ENCODE measurements at places on chromosomes 7 and 10.

- no peak for DNase-seq
Observed at GRCh38 chr7:77606562-77606961, 69.5 kb downstream of the PTPN12 start.

GRCh38 chr7:96691702-96692101 is 17.9 kb downstream of the SEM1 start:
- DNase-seq = no peak

DNA sequence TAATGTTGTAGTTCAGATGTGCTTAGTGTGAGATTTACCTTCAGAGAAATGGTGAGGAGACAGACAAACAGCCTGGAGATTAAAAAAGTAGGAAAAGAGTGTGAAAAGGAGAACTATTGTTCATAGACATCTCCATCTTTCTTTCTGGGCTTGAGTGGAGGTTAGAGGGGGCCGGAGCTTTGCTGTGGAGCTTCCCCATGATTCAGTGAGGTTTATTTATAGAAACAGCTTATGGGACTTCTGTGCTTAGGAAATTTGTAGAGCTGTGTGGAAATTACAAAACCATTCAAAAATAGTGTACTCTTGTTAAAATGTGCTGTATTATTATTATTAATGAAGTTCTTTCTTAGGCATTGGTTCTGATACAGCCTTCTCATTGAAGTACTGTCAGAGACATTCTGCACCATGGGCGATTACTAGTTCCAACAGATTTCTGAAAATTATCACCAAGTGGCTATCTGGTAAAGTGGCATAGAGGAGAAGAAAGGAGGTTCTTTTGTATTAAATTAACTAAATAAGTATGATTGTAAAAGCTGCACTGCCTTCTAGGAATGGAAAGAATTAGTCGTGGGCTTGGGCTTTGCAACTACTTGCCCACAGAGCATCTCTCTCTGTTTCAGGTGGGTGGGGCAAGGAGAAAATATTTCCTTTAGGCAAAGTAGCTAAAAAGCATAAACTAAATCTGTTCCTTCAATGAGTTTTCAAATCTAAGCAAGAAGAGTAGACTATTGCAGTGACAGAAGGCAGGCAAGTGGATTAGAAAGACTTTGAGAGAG is 8.7 kb upstream of the TCAF1 start:
- DNase-seq = no peak

- DNase-seq = no peak
Observed at GRCh38 chr7:140402178-140402835, 1.6 kb upstream of the RAB19 start.

DNA sequence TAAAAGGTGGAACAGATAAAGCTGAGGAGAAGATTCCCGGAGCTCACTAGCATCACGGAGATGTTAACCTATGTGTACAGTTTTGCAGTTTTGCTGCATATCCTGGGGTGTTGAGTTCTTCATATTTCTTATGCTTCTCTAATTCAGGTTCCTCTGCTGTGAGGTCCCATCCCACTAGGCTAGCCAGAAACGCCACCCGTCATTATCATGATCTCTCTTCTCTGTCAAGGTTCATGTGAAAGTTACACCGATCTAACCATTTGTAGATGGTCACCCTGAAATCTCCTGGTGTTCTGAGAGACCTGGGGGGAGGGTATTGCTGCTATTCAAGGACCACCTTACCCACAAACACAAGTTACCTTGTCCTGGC is 136.3 kb downstream of the CCDC71L start:
- no peak for DNase-seq

DNA sequence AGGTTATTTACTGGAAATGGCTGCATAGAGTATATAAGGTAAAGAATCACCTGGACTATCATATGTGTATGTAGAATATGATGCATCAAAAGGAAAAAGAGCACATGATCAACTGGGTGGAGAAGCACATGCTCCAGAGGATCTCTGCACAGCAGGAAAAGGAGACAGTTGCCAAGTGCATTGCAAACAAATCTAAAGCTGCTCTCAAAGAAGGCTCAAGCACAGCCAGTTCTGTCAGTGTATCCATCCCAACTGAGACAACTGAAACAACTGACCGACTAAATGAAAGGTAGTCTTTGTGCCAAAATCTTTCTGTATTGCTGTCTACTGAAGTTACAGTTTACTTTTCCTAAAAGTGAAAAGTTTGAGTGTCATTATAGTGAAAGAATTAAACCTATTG is 83.2 kb upstream of the SGCE start:
- DNase-seq = no peak

DNA sequence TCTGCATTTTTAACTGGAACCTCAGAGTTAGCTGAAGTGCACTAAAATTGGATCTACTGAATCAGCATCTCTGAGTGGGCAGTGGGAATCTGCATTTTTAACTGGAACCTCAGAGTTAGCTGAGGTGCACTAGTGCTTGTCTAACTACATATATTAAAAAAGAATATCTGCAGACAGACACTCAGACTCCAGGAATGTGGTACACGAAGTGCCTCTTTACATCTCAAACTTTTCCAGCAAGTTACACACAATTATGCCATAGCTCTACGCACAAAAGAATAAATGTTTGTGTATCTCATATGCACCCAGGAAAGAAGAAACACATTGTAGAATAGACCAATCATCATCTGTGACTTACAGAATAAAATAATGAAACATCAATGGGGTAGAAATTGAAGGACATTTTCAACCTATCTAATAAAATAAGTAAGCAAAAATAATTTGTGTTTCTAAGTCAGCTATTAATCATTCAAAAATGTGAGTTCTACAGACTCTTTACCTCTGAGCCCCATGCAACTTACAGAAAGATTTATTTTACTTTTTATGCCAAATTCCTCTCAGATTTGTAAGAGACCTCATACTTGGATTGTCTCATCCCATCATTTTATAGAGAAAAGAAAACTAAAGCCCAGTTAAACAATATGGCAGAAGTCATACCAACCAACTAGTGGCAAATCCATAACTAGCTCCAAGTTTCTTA is 28.3 kb downstream of the PPP1R3A start:
- DNase-seq = no peak

DNA sequence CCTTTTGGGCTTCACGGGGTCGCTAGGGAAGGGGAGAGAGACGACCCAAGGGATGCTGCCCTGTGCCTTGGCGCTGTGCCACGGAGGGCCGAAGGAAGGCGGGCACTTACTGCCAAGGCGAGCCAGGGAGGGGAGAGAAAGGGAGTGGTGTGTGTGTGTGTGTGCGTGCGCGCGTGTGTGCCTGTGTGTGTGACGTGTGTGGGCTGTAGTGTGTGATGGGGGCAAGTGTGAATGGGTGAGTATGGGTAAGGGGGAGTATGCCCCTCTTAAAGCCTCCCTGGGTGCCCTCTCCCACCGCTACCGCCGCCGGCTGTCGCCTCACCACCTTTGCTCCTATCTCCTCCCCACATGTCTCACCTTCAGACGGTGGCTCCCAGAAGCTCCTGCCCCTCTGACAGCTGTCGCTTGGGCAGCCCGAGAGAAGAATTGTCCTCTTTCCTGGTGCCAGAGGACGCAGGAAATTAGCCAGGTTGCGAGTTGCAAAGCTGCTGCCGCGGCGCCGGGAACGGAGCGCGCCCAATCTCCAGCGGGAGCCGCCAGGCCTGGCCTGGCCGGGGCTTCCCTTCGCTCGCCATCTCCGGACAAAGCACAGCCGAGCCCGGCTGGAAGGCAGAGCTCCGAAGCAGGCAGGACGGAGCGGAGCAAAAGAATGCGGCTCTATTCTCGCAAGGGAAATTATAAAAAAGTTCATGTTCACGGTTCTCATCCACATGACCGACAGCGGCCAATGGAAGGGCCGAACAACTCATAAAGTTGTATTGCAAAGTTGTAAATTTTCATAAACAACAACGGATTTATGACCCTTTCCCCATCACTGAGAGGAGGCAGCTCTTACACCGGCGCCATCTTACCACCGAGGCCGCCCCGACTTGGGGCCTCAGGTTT is at the start of gene HOXA3:
Gene HOXA3, minus strand, starts transcription at position 653 of the 885 bp plus-strand sequence. CDS start 41,943 bp downstream, outside the sequence.
- DNase-seq = no peak

DNA sequence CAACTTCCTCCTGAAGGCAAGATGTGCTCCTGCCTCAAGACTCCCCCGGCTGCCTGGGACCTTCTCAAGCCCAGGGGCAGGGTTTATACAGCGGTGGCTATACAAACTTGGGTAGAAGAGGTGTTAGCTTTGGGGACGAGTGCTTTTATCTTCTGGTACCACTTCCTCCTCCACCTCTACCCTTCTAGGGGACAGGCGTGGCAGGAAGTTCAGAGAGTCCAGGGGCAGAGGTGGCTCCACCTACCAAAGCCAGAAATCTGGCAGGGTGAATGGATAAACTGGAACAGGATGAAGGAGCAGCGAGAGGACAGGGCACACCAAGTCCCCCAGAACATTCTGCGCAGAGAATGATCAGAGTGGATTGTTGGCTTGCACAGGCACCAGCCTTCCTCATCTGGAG is 24.0 kb upstream of the TM9SF3 start:
- no peak for DNase-seq

DNA sequence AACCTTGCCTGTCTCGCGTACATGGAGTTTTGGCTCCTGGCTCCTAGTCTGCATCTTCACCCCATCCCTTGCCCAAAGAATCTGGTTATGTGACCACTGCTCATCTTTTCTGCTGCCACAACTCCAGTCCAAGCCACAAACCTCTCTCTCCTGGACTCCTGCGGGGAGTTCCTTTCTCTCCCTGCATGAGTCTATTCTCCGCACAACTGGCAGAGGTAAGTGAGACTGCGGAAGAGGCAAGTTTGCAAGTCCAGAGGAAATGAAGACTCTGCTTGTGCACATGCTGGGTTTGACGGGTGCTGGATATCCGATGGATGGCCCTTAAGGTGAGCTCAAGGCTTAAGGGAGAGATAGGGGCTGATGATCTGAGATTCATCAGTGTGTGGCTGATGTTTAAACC is 61.0 kb downstream of the TRUB1 start:
- no peak for DNase-seq

GRCh38 chr10:113503930-113504329 is 48.9 kb upstream of the HABP2 start:
- no peak for DNase-seq

- no peak for DNase-seq
Observed at GRCh38 chr10:120456626-120457430, at the start of gene PLPP4. Gene PLPP4 (plus strand): TSS chr10:120457227. CDS start chr10:120457306, 79 bp downstream.

DNA sequence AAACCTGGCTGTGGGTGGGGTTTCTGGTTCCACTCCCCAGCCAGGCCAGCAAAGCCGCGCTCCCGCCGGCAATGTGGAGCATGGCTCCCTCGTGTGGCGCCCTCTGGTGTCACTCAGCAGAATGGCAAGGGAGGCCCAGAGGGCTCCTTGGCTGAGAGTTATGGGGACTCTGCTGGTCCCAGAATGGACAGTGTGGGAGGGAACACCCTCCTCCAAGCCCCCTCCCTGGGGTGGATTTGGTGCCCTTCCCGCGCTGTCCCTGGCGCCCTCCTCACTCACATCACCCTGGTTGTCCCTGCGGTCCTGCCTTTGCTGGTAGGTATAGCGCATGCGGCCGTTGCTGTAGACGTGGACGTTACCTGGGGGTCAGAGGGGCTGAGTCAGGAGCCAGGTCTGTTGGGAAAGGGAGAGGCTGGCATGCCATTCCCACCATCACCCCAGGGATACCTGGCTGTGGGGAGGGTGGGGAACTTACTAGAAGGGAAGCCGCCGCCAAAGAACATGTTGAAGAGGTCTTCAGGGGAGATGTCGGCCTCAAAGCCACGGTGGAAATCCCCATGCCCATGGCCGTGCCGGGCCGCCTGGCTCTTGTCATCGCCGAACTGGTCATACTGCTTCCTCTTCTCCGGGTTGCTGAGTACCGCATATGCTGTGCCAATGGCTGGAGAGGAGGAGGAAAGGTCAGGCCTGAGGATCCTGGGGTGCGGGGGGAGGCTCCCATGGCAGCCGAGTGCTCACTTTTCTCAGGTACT is 14.0 kb downstream of the DNAJB12 start:
- DNase-seq = peak; percentile 91

DNA sequence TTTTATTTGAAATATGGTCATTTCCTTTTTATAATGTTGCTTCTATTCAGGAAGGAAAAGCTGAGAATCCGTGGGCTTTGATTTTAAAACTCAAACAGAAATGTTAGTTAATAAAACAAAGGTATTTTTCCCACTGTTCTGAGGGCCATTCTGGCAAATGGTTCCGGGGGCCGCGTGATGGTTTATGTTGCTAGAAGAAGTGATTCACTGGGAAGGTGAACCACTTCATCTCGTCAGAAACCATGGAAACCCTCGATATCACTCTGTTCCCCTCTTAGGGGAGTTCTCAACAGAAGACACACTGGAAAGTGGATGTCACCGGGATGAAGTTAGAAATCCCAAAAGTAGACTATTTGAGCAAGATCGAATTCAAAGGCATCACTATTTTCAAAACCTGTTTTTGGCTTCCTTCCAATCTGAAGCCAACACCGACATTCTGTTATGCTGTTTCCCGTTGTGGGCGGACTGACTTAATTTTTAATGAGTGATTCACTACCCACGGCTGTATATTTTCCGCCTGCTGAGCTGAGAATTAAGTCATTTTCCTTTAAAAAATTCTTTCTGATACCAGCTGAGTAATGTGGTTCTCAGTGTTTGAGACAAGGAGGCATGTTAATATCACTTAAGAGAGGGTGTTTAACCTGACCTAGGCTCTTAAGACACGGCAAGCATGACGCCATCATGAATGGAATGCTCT is 84.1 kb downstream of the PTPRE start:
- DNase-seq = peak; percentile 63

GRCh38 chr7:127976056-127976737 is 55.0 kb downstream of the LRRC4 start:
- no peak for DNase-seq

DNA sequence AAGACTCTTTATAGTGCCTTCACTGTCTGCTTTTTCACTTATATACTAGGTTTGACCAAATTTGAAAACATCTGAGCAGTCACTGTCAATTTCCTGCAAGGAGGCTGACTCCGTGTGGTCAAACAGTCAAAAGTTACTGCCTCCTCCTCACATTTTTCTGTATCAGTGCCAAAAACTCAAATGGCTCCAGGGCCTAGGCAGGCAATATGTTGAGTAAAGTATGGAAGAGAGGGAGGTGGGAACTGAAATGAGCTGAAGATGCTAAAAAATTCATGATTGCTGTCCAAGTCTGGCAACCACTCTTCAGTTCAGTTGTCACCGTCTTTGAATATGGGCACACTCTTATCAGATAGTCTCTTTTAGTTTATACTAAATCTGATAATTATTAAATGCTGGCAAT is 551.6 kb downstream of the CCSER2 start:
- DNase-seq = no peak
